ENCODE measurements at places on chromosomes 2 and 18.

GRCh38 chr2:5803547-5803946 is 111.4 kb downstream of the SOX11 start:
- no peak for DNase-seq

- no peak for DNase-seq
Measured at GRCh38 chr2:16678964-16679363, 13.3 kb upstream of the CYRIA start.

DNA sequence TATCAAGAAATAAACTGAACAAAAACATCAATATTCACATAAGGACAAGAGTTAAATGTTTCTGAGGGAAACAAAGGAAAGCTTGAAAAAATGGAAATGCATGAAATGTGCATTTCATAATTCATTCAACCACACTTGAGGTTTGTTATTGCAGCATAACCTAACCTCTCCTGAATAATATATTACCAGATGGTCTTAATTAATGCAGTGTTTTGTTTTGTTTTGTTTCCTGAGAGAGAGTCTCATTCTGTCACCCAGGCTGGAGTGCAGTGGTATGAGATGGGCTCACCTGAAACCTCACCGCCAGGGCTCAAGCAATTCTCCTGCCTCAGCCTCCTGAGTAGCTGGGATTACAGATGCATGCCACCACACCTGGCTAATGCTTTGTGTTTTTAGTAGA is 139.9 kb upstream of the PIEZO2 start:
- no peak for DNase-seq

DNA sequence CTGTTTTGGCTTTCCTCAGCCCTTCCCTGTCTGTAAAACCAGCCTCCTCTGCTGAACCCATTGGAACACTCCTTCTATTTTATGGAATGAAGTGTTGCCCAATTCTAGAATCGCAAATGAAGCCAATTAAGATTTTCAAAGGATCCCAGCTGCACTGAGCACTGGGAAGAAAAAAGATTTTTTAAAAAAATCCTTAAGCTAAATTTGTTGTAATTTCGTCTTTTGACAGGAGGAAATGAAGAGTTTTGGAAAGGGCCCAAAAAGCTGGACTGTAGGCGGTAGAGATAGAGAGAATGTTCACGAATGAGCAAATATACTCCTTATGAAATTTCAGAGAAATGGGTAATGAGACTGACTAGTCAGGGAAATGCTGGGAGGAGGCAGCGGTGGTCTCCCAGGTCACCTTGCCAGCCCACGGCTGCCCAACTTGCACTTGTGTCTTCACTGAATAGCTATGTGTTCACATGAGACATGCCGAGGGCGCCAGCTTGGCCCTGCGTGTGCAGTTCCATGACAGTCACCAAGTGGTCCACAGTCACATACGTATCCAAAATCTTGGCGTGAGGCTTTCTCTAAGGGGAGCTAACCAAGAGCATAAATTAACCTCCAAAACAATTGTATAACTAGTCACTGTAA is 69.9 kb downstream of the SGPP2 start:
- DNase-seq = no peak

DNA sequence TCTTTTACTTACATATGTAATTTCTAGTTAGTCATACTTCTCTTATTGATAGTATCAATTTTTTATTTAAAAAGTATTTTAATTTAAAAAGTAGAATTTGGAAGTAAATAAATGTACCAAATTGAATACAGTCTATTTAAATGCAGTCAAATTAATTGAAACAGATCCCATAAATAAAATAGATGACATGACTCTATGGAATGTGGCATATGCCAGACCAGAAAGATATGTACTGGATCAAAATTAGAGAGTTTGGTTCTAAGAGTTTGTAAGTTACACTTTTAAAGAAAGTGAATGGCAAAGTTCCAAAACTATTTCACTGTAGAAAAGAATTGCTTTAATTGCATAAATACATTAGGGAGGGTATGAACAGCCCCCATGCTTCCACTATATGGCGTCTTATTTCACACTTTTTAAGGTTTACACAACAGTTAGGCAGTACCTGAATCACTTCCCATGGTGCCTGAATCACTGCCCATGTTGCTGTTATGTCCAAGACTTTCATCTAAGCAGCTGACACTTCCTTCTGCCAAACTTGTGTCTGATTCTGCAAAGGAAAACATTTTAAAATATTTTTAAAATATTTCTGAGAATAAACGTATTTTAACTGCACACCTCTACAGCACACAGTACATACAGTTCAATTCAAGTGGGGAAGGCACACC is 25.2 kb downstream of the IFIH1 start:
- DNase-seq = no peak

GRCh38 chr2:235142601-235143000 is 190.8 kb downstream of the SH3BP4 start:
- DNase-seq = no peak

DNA sequence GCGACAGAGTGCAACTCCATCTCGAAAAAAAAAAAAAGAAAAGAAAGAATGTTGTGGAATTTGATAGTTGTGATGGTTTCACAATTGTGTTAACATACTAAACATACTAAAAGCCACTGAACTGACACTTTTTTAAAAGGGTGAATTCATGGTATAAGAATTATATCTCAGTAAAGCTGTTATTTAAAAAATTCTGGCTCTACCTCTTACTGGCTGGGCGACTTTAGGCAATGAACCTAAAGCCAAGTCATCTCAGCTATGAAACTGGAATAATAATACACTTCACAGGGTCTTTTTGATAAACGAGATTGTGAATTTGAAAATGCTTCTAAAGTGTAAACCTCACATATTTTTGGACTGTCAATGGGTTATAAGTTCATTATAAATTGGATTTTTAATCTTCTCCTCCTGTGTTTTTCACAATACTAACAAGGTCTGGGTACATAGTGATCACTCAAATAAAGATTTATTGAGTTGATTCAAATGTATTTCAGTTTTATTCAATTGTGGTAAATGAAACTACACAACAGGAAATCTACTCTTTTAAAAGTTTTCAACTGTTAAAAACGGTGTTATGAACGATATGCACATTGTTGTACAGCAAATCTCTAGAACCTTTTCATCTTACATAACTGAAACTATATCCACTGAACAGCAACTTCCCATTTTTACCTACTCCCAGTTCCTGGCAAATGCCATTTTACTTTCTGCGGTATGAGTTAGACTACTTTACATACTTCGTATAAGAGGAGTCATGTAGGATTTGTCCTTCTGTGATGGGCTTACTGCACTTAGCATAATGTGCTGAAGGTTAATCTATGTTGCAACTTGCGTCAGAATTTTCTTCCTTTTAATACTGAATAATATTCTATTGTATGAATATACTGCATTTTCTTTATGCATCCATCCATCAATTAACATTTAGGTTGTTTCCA is 43.0 kb upstream of the GTF2A1L start:
- no peak for DNase-seq

- DNase-seq = no peak
Measured at GRCh38 chr2:217688494-217688893, 314.3 kb downstream of the TNS1 start.

DNA sequence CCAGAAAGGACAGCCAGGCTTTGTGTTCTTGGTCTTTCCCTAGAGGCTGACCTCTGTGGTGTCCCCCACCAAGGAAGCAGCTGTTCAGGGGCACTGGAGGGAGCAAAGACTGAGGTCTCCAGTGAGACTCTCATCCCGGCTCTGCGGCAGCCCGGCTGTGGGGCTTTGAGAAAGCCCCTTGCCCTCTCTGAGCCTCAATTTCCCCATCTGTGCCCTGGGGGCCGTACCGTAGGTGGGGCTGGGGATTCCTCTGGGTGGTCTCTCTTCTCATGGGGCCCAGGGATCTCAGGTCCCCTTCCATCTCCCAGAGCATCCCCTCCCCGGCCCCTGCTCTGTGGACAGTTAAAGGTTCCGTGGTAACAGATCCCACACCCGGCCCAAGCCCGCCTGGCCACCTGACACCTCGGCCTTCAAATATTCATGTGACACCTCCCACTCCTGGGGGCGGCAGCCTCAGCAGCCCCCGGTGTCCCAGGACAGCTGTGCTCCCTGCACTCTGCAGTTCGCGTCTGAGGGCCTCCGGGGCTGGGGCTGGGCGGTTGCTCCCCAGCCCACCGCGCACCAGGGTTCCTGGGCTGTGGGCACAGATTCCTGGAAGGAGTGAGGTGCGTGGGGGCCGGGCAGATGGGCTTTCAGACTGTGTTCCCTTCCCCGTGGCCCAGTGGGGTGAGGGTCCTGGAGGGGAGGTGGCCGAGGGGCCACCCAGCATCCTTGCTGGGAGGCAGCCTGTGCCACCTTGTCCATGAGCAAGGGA is 15.1 kb upstream of the KLHL30 start:
- DNase-seq = no peak

DNA sequence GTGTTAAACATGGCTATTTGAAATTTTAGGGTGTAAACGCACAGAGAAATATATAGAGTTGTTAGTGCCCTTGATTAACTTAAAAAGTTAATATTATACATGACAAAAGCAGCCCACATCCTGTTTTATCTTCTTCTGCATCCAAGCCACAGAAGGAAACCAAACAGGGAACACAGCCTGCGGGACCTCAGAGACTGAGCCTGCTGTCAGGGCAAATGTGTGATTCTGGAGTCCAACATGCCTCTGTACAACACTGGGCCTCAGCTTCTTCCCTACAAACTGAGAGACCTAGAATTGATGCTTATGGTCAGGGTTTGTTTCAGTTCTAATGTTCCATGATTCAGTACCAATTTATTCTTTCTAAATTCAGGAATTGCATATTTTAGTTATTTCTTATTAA is 404.7 kb downstream of the FBXO15 start:
- DNase-seq = no peak

DNA sequence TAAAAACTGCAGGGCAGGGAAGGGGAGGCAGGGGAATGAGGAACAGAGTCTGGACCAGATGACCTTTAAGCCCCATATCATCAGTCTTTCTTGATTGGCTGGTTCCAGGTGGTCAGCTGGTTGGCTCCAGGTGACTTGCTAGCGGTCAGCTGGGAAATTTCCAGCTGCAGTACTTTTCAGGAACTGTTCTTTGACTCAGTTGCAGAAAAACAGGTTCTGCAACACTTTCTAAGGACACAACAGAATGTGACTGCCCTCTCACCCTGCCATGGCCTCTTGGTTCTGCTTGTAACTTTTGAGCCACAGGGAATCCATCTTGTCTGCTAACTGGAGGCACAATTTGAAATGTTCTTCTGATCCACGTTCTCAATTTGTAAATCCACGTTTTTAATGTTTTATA is 278.3 kb upstream of the LRATD1 start:
- DNase-seq = no peak

GRCh38 chr2:105536175-105536574 is 137.3 kb upstream of the FHL2 start:
- no peak for DNase-seq

- DNase-seq = no peak
Measured at GRCh38 chr18:55406451-55406991, 181.5 kb downstream of the TCF4 start.

- DNase-seq = no peak
Measured at GRCh38 chr18:48857023-48857694, 93.6 kb downstream of the SMAD7 start.

DNA sequence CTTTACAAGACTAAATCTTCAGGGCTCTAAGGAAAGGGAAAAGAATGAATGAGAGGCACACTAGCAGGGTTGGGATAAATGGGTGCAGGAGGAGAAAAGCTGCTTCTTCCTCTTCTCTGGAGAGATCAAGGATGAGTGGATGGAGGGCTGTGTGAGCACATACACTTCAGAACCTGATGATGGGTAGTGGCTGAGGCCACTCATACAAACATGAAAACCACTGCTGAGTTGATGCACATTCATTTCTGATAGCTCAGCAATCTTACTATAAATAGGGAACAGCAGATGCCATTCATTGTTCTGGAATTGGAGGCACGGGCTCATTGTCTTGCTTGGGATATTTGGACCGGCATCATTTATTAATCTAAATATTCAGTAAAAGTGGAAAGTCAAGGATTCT is 152.4 kb upstream of the KCTD1 start:
- DNase-seq = no peak

DNA sequence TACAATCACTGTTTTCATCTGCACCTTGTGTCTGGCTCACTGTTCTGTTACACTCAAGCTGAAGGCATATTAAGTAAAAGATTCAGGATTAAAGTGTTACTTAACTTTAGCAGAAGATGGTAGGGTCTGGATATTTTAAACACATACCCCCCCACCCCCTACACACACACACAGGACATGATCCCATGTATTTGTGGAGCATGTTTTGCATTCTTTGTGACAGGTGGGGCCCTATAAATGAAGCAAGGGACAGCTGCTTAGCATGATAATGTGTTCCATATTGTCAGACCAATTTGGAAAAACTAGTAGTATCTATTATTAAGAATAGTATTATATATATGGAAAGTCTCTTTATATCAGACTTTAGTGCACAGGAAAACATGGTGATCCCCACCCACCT is 335.2 kb upstream of the TNP1 start:
- no peak for DNase-seq

GRCh38 chr2:10530607-10531239 is 82.6 kb upstream of the ODC1 start:
- DNase-seq = no peak

- DNase-seq = no peak
Measured at GRCh38 chr2:32798829-32799228, 147.9 kb upstream of the LTBP1 start.

- no peak for DNase-seq
Measured at GRCh38 chr2:10246370-10246769, 56.3 kb upstream of the HPCAL1 start.

All from stimulated activated CD8-positive, alpha-beta memory T cell treated with anti-CD3 and anti-CD28 coated beads, Interleukin-4, amount 100 ng/mL, for 4 hours (primary cell).